ENCODE measurements at places on chromosomes 16 and 17. TPM values are rescaled to one million over a fixed set of nuclear protein-coding genes. Genes with fewer than 3 reads are reported as not detected.

Gene ASGR1
- 11.3 TPM for total RNA-seq

Gene CCL13
- 0.74 TPM for total RNA-seq

Gene PLXDC1
- 7.9 TPM for total RNA-seq

Gene RNF43
- total RNA-seq: 0.49 TPM

All from temporal lobe (tissue), 4 donors.